ENCODE measurements at places on chromosomes 11 and 22. TPM values are rescaled to one million over a fixed set of nuclear protein-coding genes. Genes with fewer than 3 reads are reported as not detected.

The C22orf31 gene
- not detected for total RNA-seq

DNA sequence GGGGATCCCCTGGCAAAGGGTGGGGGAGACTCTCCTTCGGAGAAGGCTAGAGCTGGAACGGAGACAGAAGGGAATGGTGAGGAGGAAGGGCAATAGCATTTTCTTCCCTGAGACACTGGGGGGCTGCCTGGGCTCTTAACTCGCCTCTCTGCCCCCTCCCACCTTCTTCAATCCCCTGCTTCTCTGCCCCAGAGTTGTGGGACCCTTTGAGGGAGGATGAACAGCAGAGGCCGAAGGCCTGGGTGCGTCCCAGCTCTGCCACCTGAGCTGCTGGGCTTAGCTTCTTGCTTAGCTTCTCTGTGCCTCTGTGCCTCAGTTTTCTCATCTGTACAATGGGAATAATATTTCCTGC lies 72.4 kb downstream of the RTL6 start:
- H3K27ac ChIP-seq = no peak overlapping the region
- no peak for DNase-seq
- no peaks in the 10 kb centered on the region for H3K27me3 ChIP-seq
- H3K4me3 ChIP-seq = no peak overlapping the region
- H3K4me1 ChIP-seq = no peaks in the 10 kb centered on the region

DNA sequence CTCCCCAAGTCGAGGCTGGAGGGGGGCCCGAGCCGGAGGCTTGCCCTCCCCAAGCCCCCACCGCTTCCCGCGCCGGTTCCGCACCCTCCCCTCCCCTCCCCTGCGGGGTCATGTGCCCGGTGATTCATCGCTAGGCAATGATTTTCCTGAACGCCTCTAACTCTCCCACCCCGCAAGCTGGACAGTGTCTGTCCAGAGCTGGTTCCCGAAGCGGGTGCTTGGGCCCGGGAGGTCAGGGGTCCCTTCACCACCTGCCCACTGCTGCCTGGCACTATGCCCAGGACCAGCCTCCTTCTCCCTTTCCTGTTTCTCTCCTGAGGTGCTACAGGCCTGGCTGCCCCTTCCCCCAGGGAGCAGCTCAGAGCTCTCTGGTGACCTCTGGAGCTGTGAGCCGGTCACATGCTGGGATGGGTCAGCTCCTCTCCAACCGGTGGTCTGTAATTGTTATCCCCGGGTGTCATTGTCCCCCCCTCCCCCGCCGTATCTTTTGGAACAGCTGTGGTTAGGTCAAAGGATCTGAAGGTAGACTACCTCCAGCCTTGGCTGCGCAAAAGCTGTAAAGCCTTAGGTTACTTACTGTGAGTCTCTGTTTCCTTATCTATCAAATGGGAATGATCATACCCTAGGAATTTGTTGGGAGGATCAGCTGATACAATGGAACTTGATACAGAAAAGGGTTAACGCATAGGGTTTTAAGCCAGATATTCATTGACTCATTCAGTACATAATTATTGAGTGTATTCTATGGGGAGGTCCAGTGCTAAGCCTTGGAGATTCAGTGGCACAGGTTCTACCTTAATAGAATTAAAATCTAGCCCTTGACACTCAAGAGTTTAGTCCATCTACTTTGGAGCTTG lies 753 bp downstream of the STX3 start:
- H3K4me1 ChIP-seq = peaks cover 15% of the 10 kb centered on the region
- H3K36me3 ChIP-seq = peaks cover 7% of the 10 kb centered on the region
- DNase-seq = peak; percentile 77
- H3K27ac ChIP-seq = peak overlapping the region; percentile 69
- H3K27me3 ChIP-seq = peaks cover 2% of the 10 kb centered on the region

GRCh38 chr11:30342736-30343166 lies 19.8 kb downstream of the ARL14EP start:
- no peak for DNase-seq
- H3K4me3 ChIP-seq = no peak overlapping the region
- no peak overlapping the region for H3K27ac ChIP-seq
- no peaks in the 10 kb centered on the region for H3K4me1 ChIP-seq

The OR2D2 gene
- not detected for total RNA-seq

- H3K27ac ChIP-seq = no peak overlapping the region
- no peak overlapping the region for H3K4me3 ChIP-seq
- DNase-seq = no peak
- peaks cover 10% of the 10 kb centered on the region for H3K4me1 ChIP-seq
- no peaks in the 10 kb centered on the region for H3K36me3 ChIP-seq
- H3K27me3 ChIP-seq = no peaks in the 10 kb centered on the region
Observed at GRCh38 chr11:127998421-127998820, 588.9 kb downstream of the ETS1 start.

The NPAT gene
- 9.9 TPM for total RNA-seq

All from SJSA1 (cell line).